Activated CD4-positive, alpha-beta T cell treated with anti-CD3 and anti-CD28 coated beads, Interleukin-2, amount 10 ng/mL, durations not matched to agents 24 days and 14 days (primary cell): ENCODE measurements at places on chromosomes 4 and X. TPM values are rescaled to one million over a fixed set of nuclear protein-coding genes. Genes with fewer than 3 reads are reported as not detected.

GRCh38 chrX:12344954-12345353, 206.7 kb downstream of the FRMPD4 start:
- H3K4me1 ChIP-seq = no peaks in the 10 kb centered on the region
- H3K4me3 ChIP-seq = no peak overlapping the region
- H3K27ac ChIP-seq = no peak overlapping the region
- H3K27me3 ChIP-seq = no peaks in the 10 kb centered on the region
- DNase-seq = no peak
- H3K36me3 ChIP-seq = no peaks in the 10 kb centered on the region

GRCh38 chrX:10636337-10636736, 16.0 kb upstream of the MID1 start:
- no peak for DNase-seq
- H3K27ac ChIP-seq = no peak overlapping the region
- no peak overlapping the region for H3K4me3 ChIP-seq
- no peaks in the 10 kb centered on the region for H3K4me1 ChIP-seq
- H3K27me3 ChIP-seq = no peaks in the 10 kb centered on the region
- no peaks in the 10 kb centered on the region for H3K36me3 ChIP-seq

DNA sequence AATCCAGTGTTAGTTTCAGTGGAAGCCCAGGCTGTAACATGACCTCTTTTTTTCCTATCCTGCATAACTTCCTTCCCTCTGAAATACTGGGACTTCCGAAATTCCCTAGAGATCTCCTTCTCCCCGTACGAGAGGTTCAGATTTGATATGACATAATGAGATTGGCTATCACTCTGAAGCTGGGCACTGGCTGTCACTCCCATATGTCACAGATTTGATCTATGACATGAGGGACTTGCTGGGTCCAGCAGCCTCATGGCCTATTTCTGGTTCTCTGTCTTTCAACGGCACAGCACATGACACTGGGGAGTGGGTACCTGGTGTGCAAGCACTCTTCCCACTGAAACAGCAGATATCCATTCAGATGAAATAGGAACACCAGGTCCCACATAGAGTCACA, 36.7 kb downstream of the PF4 start:
- no peaks in the 10 kb centered on the region for H3K4me1 ChIP-seq
- no peak overlapping the region for H3K4me3 ChIP-seq
- H3K27me3 ChIP-seq = peaks cover 32% of the 10 kb centered on the region

- H3K4me1 ChIP-seq = peaks cover 7% of the 10 kb centered on the region
- H3K4me3 ChIP-seq = no peak overlapping the region
- no peaks in the 10 kb centered on the region for H3K36me3 ChIP-seq
- no peak for DNase-seq
- H3K27me3 ChIP-seq = peaks cover 18% of the 10 kb centered on the region
- no peak overlapping the region for H3K27ac ChIP-seq
These were observed 12.7 kb upstream of the ACSL1 start for GRCh38 chr4:184838249-184839074.

GRCh38 chr4:7320206-7320797, 114.4 kb downstream of the PSAPL1 start:
- H3K27me3 ChIP-seq = no peaks in the 10 kb centered on the region
- H3K4me1 ChIP-seq = no peaks in the 10 kb centered on the region
- no peaks in the 10 kb centered on the region for H3K36me3 ChIP-seq
- H3K4me3 ChIP-seq = no peak overlapping the region
- DNase-seq = no peak
- no peak overlapping the region for H3K27ac ChIP-seq

DNA sequence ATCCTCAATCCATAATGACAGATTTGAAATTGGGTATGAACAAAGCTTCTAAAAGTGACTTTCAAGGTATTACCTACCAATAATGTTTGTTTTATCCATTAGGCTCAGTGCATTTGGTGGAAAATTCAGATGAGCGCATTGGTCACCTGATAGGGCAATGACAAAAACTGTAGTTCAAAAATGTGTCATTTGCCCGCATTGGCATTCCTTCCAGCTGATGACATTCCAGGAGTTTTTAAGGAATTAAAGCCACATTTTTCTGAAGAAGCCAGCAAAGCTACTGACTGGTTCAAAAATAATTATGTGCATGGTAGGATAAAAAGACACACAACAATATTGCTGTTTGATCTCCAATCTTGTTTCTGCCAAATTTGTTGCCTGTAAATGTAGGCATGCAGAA, 473.4 kb upstream of the CPEB2 start:
- H3K27me3 ChIP-seq = no peaks in the 10 kb centered on the region
- DNase-seq = no peak
- no peak overlapping the region for H3K27ac ChIP-seq
- H3K4me3 ChIP-seq = no peak overlapping the region

DNA sequence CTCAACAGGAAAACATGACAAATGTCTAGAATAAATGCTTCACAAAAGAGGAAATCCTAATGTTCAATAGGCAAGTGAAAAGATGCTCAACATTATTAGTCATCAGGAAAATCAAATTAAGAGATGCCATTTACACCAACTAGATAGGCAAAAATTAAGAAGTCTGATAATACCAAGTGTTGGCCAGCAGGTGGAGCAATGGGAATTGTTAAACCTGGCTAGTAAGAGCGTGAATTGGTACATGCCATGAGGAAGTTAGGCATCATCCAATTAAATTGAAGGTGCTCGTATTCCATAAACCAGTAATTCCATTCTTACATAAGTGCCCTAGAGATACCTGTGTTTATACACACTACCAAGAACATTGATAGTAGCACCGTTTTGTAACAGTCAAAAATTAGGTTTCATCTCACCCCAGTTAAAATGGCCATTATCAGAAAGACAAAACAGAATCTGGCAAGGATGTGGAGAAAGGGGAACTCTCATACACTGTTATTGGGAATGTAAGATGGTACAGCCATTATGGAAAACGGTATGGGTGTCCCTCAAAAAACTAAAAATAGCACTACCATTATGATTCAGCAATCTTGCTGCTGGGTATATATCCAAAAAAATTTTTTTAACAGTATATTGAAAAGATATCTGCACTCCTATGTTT, 14.0 kb upstream of the ZCCHC18 start:
- peak; percentile 79 for DNase-seq
- H3K4me1 ChIP-seq = no peaks in the 10 kb centered on the region

DNA sequence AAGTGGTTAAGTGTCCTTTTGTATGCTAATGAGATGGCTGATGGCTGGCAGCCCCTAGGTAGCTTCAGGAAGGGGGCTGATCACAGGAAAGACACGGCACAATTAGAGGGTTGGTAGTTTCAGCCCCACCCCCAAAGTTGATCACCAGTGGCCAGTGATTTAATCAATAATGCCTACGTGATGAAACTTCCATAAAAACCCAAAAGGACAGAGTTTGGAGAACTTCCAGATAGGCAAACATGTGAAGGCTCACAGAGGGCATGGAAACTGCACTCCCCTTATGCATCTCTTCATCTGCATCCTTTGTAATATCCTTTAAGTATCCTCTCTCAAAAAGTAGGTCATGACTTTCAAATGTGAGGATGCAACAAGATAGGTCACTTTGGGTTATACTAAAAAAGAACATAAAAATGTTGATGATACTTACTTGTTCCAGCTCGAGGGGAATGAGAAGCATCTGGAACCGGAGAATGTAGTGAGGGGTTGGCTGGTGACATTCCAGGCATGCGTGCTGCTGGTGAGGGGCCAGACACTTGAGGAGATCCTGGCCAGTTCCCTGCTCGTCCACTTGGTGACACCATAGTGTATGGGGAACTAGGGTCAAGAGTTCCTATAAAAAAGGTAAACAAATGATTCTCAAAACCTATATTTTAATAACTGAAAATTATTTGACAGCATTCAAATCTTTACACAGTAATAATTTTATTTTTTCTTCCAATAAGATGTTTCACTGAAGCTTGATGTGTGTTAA, 16.7 kb upstream of the CXorf38 start:
- DNase-seq = no peak
- H3K4me3 ChIP-seq = no peak overlapping the region
- H3K27ac ChIP-seq = no peak overlapping the region
- peaks cover 33% of the 10 kb centered on the region for H3K36me3 ChIP-seq
- H3K4me1 ChIP-seq = no peaks in the 10 kb centered on the region

- peaks cover 3% of the 10 kb centered on the region for H3K27me3 ChIP-seq
- no peaks in the 10 kb centered on the region for H3K36me3 ChIP-seq
- H3K4me3 ChIP-seq = no peak overlapping the region
- no peak overlapping the region for H3K27ac ChIP-seq
- no peaks in the 10 kb centered on the region for H3K4me1 ChIP-seq
These were observed 21.9 kb upstream of the GPR78 start for GRCh38 chr4:8558080-8558960.

- no peak overlapping the region for H3K4me3 ChIP-seq
- no peaks in the 10 kb centered on the region for H3K4me1 ChIP-seq
- DNase-seq = no peak
- H3K27ac ChIP-seq = no peak overlapping the region
- H3K27me3 ChIP-seq = no peaks in the 10 kb centered on the region
These were observed 169.5 kb upstream of the SMARCAD1 start for GRCh38 chr4:94038195-94038594.

DNA sequence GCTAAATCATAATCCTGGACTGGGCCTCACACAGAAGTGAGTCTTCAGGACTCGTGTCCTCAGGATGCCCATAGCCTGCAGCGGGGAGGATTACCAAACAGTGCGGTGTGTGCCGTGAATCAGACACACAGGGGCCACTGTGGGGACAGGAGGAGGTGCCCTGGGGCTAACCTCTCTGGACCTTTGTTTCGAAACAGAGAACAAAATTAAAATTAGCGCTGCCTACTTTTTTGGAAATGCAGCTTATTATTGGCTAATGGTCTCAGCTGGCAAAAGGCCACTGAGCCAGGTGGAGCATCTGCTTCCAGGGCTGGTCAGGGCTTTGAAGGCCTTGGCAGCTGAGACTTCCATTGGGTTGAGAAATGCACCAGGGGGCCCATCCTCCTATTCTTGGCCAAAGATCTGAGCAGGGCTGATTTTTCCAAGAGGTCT, 236.2 kb downstream of the EVC2 start:
- no peaks in the 10 kb centered on the region for H3K36me3 ChIP-seq
- DNase-seq = no peak
- H3K27me3 ChIP-seq = no peaks in the 10 kb centered on the region
- no peaks in the 10 kb centered on the region for H3K4me1 ChIP-seq

CT45A5 gene
- not detected in 2 replicates for total RNA-seq

CLGN gene
- total RNA-seq = not detected in 2 replicates

MAGEA10 gene
- total RNA-seq = not detected in 2 replicates

RAB41 gene
- not detected in 2 replicates for total RNA-seq

RTL9 gene
- total RNA-seq = not detected in 2 replicates

C4orf17 gene
- not detected in 2 replicates for total RNA-seq
